ENCODE measurements at places on chromosomes 2 and 18.

DNA sequence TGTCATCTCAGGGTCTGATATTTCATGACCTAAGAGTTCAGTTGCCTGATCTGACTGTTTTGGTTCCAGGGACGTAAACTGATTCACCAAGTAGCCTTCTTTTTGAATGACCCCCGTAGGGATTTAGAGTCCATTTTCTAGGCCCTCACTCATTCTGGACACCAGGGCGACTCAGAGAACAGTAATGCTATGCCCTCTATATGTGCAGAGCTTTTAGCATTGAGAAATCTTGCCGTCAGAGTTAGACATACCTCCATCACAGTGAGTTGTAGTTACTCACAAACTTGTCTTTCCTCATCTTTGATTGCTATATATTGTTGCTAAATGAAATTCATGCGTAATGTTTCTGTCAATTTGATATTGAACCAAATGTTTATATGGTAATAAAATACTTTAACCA is 92.3 kb downstream of the OSBPL6 start:
- no peak for DNase-seq

DNA sequence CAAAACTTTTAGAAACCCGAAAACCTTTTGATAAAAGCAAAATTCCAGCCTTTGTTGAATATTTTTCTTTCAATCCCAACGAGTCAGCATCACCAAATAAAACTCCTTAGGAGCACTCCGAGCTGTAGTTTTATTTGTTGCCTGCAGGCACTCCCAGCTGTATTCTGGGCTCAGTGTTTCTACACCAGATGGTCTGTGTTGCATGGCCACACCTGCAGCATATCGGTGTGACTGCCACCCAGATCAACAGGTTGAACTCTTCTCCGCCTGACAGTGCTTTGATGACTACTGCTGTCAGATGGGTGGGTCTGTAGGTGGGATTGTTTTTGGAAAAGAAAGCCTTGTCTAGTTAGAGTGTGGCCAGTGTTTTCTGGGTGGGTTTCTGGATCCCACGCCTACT is 32.7 kb downstream of the APCDD1 start:
- DNase-seq, result no peak

DNA sequence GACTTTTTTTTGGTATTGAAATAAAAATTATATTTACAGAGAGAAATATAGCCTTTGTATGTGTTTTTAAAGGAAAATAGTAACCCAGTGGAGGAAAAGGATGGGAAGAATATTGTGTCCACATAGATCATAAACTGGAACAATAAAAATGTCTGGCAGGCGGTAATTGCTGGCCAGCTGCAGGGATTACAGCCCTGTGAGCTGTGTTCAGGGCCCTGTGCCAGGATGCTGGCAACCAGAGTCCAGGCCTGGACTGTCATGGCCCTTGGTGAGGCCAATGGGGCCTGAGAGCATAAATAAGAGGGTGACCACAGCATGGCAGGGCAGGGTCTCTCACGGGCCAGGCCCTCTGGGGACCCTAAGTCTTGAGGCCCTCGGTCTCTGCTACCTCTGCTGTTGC is 171.2 kb downstream of the ACOXL start:
- no peak for DNase-seq

- DNase-seq, result no peak
Measured at GRCh38 chr2:124328397-124328796, 303.3 kb downstream of the CNTNAP5 start.

- no peak for DNase-seq
Measured at GRCh38 chr18:44801781-44802180, 121.1 kb downstream of the SETBP1 start.

DNA sequence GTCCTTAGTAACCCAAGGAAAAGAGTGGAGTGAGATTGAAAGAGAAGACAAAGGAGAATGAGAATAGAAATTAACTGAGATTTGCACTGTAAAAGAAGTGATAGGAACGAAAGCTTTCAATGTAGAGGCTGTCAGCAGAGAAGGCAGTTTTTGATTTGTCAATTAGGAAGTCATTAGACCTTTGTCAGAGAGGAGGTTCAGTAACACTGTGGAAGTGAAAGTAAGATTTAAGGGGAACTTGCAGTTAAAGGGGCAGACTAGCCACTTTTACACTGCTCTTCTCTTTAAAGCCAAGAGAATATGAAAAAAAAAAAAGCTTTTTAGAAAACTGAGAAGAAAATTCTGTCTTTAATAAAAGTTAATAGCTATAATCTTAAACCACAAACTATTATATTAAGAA is 11.5 kb upstream of the KYNU start:
- DNase-seq, result no peak

DNA sequence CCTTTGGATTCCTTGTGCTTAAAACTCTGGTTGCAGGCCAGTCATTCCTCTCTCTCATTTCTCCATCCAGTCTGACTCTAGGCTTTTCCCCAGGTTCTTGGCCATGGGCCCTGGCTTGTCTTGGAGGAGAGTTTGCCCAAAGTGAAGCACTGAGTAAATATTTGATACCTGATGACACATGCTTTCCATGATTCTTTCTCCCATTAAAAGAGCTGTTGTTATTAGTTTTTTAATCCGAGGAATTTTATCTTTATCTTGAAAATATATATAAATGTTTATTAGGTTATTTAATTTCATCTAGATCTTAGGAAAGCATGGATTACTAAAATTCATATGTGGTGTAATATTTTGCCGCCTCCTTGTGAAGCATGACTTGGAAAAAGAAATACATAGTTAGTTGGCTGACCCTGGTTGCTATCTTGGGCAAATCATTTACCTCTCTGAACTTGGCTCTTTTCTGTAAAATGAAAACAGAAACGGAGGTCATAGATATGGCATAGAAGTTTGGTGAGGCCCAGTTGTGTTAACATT is 650.1 kb downstream of the SLC4A3 start:
- DNase-seq, result no peak

GRCh38 chr2:11012131-11012693 is 100.5 kb downstream of the KCNF1 start:
- DNase-seq, result no peak

- peak; percentile 76 for DNase-seq
Measured at GRCh38 chr2:230905448-230906421, 19.3 kb downstream of the GPR55 start.

DNA sequence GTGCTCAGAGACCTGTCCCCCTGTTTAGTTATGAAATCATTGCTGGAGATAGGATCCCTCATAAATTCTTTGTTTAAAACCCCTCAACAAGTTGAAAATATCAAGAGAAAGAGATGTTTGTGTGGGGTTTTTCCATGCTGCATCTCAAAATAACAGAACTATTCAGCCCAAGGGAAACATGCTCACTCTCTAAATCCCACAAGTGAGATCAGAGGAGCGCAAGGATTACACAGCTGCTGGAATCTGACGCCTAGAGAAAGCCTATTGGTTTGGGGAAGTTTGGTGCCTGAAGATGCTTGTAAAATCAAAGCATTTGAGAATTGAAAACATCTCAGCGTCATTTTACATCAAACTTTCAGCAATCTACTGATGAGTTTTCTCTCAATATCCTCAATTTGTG is 7.9 kb downstream of the FSHR start:
- no peak for DNase-seq

GRCh38 chr18:3449512-3450011 is 410 bp upstream of the TGIF1 start:
- DNase-seq, result peak; percentile 69

DNA sequence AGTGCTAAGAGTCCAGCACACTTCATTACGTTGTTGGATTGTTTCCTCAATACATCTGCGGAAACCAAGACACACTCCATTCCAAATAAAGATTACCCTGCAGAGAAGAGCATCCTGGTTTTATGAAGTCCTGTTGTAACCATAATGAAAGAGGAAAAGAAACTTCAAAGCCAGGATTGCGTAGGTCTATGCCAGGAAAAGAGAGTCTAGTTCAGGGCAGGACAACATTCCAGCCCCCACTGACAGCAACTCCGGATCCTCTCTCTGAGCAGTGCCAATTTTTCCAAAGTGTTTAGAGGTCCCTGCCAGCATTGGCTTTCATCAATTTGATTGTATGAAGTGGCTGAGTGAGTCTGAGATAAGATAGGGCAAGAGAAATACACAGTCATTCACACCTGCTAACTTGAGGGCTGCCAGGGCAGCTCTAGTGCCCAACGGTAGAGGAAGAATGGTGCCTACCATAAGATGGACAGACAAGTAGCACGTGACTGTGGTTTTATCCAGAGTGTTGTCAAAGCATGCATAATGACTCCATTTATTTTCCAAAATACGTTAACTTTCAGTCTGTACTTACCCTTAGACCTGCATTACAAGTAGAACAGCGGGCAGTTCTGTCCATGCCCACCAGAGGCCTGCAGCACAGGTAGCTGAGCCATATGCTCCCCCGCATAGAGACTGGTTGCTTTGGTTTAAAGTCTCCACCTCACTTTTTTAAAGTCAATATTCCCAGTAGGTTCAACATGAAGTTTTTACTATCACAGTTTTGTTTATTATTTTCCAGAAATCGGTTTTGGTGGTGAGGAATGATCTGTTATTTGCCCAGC is 23.7 kb downstream of the PIEZO2 start:
- DNase-seq, result no peak

- DNase-seq, result no peak
Measured at GRCh38 chr18:13137670-13138419, 80.7 kb upstream of the LDLRAD4 start.

GRCh38 chr2:39515273-39515896 is 78.3 kb upstream of the MAP4K3 start:
- DNase-seq, result no peak

DNA sequence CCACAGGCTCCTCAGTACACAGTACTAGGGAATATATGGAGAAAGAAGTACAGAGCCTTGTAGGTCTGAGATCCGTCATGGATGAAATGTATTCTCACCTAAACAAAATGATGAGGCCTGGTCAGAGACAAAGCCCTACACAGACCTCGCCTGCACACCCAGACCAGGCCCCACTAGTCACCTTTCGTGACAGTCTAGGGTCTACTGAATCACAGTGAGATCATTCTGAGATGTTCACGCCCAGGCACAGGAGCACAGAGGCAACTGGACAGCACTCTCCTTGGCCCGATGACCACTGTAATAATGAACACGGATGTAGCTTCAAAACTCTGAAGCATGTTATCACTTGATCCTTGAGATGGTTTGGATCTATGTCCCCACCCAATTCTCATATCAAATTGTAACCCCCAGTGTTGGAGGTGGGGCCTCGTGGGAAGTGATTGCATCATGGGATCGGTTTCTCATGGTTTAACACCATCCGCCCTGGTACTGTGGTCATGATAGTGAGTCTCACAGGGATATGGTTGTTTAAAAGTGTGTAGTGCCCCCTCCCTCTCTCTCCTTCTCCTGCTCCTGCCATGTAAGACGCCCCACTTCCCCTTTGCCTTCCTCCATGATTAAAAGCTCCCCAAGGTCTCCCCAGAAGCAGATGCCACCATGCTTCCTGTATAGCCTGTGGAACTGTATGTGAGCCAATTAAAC is 15.1 kb downstream of the DOCK10 start:
- no peak for DNase-seq

DNA sequence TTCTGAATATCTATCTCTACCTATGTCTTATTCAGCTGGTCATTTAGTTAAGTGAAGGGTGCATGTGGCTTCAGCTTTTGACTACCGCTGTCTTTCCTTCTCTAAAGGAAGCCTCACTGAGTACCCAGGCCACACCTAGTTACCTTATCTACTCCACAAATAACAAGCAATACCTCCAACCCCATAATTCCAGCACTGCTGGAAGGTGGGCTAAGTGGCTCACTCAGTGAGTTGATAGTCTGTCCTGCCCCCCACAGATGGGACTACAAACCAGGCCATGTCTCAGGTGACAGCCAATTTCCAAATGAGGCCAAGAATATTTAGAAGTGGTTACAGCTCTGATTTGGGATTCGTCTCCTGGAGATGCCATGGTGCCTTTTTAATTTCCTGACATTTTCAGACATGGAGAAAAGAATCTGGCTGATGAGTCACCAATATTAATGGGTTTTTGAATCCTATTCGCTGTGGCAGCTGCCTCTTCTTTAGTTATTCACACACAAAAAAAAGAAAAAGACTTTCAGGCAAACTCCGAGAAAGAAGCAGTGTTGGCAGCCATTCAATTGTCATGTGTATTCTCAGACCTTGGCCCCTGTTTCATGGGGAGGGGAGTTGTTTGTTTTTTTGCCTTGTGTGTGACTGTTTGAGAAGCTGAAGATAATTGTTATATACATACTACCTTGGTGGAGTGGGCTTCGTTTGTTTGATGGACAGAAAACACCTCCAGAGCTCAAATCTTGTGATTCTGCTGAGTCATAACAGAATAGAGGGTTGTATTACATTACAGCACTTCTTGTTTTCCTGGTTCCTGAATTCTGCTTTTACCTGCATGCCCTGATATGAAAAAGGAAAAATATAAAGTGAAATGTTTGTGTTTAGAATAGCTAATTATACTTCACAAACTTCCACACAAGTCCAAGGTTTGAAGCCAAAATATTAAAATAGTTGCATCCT is 64.2 kb downstream of the SCG2 start:
- DNase-seq, result no peak

- DNase-seq, result no peak
Measured at GRCh38 chr2:38474021-38474456, 97.0 kb upstream of the ATL2 start.

DNA sequence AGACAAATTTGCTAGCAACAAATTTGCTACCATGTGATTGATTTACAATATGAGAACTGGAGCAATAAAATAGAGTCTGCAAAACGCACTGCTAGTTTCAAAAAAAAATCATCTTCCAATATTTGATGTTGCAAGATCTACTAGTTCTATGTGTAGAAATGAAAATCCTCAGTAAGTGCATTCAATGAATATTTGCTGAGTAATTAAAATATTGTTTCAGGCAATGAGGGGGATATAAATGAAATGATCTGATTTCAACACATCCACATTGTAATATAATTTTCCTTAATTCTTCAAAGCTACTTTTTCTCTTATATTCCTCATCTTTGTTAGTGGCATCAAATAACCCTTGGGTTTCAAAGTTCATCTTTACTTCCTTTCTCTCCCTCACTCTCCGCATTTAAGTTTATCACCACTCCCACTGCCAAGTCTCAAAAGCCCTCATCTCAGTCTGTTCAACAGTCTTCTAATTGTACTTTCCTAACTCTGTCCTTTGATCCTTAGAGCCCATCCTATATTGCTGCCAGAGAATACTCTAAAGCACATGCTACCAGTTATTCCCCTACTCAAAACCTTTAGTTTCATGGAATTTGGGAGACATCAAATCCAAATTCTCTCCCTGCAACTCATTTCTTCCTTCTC is 6.2 kb downstream of the OSGEPL1 start:
- no peak for DNase-seq

GRCh38 chr2:133674066-133674432 is 105.8 kb upstream of the NCKAP5 start:
- no peak for DNase-seq

GRCh38 chr2:160694221-160694620 is 200.6 kb upstream of the RBMS1 start:
- no peak for DNase-seq
